ENCODE measurements at places on chromosomes 2 and 18. TPM values are rescaled to one million over a fixed set of nuclear protein-coding genes. Genes with fewer than 3 reads are reported as not detected.

OTOS gene
- not detected for total RNA-seq

NTSR2 gene
- total RNA-seq = not detected

ADRA2B gene
- 3.5 TPM for total RNA-seq

EGR4 gene
- not detected for total RNA-seq

MAP3K2 gene
- 107 TPM for total RNA-seq

GRCh38 chr18:44541159-44541558 lies 139.5 kb upstream of the SETBP1 start:
- no peak for DNase-seq
- H3K27me3 ChIP-seq = no peaks in the 10 kb centered on the region
- no peaks in the 10 kb centered on the region for H3K36me3 ChIP-seq
- H3K4me3 ChIP-seq = no peak overlapping the region
- peaks cover 30% of the 10 kb centered on the region for H3K4me1 ChIP-seq
- H3K27ac ChIP-seq = no peak overlapping the region

- no peak overlapping the region for H3K4me3 ChIP-seq
- H3K36me3 ChIP-seq = no peaks in the 10 kb centered on the region
- H3K27ac ChIP-seq = no peak overlapping the region
- H3K27me3 ChIP-seq = no peaks in the 10 kb centered on the region
- no peaks in the 10 kb centered on the region for H3K4me1 ChIP-seq
- no peak for DNase-seq
Observed at GRCh38 chr2:234415706-234416105, 81.2 kb downstream of the ARL4C start.

DNA sequence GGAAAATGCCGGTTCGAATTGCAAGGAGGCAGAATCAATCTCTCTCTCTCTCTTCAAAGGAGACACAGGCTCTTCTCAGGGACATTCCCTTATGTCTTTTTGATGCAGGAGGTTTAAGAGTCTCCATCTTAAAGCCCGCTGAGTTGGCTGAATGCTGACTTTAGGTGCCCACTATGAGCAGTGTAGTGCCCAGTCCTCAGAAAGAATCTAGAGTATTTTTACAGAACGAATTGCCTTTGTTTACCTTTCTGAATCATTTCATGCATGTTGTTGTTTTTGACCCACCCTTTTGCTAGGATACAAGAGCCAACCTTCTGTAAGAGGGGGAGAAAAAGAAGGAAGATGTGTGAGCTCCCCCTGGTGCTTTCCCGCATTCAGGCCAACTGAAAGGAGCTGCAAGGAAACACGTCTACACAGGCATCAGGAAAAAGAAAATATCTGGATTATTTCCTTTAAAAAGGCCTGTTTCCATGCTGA lies 193.5 kb upstream of the TCF4 start:
- no peak overlapping the region for H3K4me3 ChIP-seq
- no peak overlapping the region for H3K27ac ChIP-seq
- H3K36me3 ChIP-seq = no peaks in the 10 kb centered on the region
- DNase-seq = no peak
- no peaks in the 10 kb centered on the region for H3K4me1 ChIP-seq
- no peaks in the 10 kb centered on the region for H3K27me3 ChIP-seq

DNA sequence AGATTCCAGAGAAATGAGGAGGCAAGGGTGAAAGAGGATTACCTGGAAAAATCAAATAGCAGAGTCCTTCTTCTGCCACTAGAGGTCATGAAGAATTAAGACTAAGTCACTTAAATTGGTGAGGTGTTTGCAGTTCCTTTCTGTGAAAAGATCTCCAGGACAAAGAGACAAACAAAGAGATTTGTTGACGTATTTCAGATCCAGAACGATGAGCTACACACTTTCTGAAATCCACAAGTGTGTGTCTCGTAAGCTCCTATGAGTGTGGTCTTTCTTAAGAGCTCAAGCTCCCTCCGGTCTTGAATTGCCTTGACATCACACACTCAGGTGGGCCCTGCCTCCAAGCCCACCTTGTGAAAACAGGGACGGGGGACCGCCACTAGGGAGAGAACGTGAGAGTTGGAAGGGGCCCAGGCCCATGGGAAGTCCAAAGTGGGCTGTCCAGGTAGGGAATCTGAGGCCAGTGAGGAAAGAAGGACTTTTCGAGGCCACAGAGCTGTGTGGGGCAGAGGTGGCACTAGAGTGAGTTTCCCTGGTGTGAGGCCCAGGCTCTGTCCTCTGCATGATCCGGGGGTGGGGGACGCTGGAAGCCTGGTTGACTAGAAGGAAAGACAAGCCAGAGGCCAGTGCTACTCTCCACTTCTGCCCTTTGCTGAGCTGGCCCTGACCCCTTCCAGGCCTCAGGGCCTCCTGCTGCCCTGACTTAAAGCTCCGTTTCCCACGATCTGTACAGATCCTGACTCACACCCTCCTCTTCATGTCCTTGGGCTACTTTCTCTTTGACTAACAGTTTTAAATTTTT lies 168.1 kb upstream of the NCK2 start:
- H3K4me1 ChIP-seq = peaks cover 17% of the 10 kb centered on the region
- H3K27me3 ChIP-seq = no peaks in the 10 kb centered on the region
- H3K27ac ChIP-seq = no peak overlapping the region
- no peak for DNase-seq
- no peak overlapping the region for H3K4me3 ChIP-seq

DNA sequence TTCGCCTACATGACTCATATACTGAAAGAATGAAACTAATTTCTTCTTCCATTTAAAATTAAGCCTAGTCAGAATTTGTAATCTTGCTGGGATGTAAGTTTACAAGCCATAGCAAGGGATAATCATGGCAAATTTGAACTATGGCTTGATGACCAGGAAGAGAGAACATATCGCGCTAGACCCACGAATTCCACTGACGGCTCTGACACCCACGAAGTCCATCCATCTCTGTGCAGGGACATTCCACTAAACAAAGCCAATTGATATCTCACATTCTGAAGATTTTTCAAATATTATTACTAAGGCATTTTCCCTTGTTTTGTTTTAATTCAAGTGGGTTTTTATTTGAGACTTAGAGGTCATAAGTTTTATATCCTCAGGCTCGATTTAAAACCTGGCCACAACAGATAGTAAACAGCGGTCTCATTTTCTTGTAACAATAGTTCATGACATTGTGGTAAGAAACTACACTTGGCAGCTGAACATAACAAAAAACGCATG lies 113.0 kb downstream of the QPCT start:
- no peak overlapping the region for H3K4me3 ChIP-seq
- H3K36me3 ChIP-seq = no peaks in the 10 kb centered on the region
- no peak overlapping the region for H3K27ac ChIP-seq
- no peaks in the 10 kb centered on the region for H3K27me3 ChIP-seq

DNA sequence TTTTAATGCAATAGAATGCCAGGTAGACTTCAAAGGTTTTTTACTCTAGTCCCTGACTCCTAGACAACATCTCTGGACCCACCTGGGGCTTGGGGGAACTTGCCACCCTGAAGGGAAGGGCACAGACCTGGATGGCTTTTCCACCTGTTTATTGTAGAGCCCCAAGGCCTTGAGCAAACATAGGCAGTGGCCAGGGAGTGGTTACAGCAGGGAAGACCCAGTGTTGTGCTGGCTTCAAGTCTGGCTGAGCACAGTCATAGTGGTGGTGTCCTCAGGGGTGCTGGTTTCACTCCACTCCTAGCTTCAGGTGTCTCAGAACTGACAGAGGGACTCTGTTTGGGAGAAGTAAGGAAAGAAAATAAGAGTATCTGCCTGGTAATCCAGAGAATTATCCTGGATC lies 5.5 kb upstream of the SRD5A2 start:
- no peaks in the 10 kb centered on the region for H3K4me1 ChIP-seq
- DNase-seq = no peak
- no peak overlapping the region for H3K27ac ChIP-seq
- no peaks in the 10 kb centered on the region for H3K36me3 ChIP-seq

GRCh38 chr2:172447811-172448493 lies 20.6 kb downstream of the ITGA6 start:
- no peaks in the 10 kb centered on the region for H3K36me3 ChIP-seq
- H3K4me1 ChIP-seq = no peaks in the 10 kb centered on the region
- no peak overlapping the region for H3K27ac ChIP-seq
- no peaks in the 10 kb centered on the region for H3K27me3 ChIP-seq
- no peak overlapping the region for H3K4me3 ChIP-seq

DNA sequence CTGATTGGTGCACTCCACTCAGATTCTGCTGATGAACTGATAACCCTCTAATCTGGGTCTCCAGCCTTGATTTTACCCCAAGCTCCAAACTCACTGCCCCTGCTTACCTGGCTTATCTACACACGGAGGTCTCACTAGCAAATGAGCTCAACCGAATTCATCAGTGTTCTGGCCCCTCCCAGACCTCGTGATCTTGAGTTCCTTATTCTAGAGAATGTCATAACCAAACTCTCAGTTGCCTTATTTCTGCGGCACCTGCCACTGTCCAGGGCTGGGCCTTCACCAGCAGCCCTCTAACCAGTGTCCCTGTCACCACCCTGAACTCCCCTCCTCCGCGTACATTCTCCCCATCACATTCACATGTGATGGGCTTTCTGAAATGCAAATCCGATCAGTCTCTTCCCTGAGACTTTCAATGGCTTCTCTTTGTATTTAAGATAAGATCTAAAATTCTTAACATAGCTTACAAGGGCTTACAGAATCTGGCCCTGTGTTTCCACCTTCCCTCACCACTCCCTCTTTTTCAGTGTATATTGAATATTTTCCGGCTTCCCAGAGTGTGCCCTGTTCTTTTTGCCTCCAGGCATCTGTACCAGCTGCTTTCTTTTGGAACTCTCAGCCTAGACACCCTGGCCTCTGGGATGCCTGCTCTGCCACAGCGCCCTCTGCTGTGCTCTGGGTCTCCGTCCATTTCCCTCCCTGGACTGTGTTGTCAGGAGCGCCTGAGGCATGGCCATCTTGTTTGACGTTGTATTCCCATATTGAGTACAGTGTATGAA lies 31.1 kb downstream of the NAB1 start:
- H3K27ac ChIP-seq = no peak overlapping the region
- H3K36me3 ChIP-seq = peaks cover 2% of the 10 kb centered on the region
- H3K4me1 ChIP-seq = peaks cover 38% of the 10 kb centered on the region
- H3K27me3 ChIP-seq = no peaks in the 10 kb centered on the region
- H3K4me3 ChIP-seq = no peak overlapping the region

DNA sequence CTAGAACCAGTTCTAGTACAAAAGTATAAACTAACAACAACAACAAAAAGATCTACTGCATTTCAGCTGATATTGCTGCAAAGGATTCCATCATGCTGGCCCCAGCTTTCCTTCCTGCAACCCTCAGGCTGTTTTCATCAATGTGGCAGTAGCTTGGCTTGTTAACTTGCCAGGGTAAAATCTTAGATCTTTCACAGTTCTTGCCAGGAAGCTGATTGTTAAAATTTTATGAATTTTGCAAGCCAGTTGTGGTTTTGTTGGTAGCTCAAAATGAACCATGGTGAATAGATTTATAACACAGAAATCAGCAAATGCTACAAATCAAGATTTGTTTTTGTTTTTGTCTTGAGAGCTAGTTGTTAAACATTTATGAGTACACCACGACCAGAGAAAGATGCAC lies 19.3 kb downstream of the CCDC178 start:
- H3K27me3 ChIP-seq = no peaks in the 10 kb centered on the region
- H3K4me1 ChIP-seq = no peaks in the 10 kb centered on the region
- no peaks in the 10 kb centered on the region for H3K36me3 ChIP-seq
- H3K4me3 ChIP-seq = no peak overlapping the region

DNA sequence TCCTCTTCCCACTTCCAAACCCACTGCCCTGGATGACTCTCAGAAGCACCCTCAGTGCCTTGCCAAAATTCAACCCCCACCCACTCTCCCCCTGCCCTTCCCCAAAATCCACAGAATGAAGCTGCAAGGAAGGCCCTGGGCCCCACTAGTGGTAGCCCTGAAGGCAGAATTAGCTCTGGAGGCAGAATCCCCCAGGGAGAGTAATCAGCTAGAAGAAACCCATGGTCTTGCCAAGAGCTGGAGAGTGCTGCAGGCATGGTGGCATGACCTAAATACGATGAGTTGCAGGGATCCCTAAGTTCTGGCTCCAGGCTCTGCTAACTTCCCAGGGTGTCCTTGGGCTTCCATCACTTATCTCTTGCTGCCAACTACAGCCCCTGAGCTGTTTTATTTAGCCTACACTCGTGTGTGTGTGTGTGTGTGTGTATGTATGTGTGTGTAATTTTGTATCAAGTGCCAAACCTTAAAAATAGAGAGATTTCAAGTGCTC lies 7.9 kb downstream of the GAD1 start:
- no peak for DNase-seq
- no peak overlapping the region for H3K4me3 ChIP-seq
- no peak overlapping the region for H3K27ac ChIP-seq
- H3K27me3 ChIP-seq = peaks cover 9% of the 10 kb centered on the region
- peaks cover 41% of the 10 kb centered on the region for H3K4me1 ChIP-seq

DNA sequence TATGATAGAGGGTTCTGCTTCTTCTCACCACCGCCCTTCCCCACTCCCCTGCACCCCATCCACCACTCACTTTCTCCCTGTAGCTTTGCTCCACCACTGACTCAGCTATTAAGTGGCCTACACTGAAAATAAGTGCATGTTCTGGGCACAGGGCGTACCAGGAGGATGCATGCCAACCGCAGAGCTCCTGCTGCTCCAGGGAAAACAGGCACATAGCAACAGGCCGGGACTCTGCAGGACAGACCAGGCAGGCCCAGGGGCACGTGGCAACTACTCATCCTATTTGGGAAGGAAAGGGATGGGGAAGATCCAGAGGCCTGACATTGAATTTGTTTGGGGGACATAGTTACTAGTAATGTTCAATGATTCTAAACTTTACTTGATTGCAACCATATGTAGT lies 28.4 kb downstream of the ARL4C start:
- H3K4me1 ChIP-seq = no peaks in the 10 kb centered on the region
- no peak overlapping the region for H3K27ac ChIP-seq
- H3K27me3 ChIP-seq = no peaks in the 10 kb centered on the region
- no peak for DNase-seq

DNA sequence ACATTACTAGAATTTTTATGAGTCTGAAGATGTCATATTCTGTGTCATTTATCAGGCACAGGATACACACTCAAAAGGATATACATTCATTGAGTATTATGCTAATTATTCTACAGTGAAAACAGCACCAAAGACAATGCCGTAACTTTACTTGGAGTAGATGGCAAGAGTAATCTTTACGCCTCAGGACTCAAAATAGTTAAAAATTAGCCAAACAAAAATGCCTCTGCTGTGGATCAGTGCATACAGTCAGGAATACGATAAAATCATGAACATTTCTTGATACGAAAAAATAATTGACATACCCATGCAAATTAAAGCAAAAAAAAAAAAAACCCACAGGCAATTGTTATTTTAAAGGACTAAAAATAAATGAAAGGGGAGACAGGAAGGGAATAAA lies 129.7 kb downstream of the NETO1 start:
- no peaks in the 10 kb centered on the region for H3K36me3 ChIP-seq
- no peaks in the 10 kb centered on the region for H3K27me3 ChIP-seq
- H3K27ac ChIP-seq = no peak overlapping the region
- no peaks in the 10 kb centered on the region for H3K4me1 ChIP-seq

DNA sequence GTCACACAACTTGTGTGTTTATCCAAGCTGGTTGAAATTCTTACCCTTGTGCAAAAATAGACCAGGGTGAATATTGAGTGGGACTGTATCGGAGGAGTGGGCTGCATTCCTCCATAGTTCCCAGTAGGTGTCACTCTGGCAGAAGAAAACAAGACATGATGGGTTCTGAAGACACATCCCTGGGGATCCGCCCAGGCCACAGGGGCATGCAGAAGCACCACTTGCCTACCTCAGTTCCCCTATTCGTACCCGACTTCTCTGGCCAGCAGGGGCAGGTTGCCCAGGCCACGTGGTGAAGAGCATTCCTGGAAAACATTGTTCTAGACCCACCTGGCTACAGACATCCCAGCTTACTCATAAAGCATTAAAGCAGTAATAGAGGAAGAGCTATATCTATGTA lies 168.2 kb downstream of the FAM210A start:
- H3K4me1 ChIP-seq = peaks cover 20% of the 10 kb centered on the region
- no peak overlapping the region for H3K4me3 ChIP-seq
- DNase-seq = no peak
- no peaks in the 10 kb centered on the region for H3K36me3 ChIP-seq
- H3K27me3 ChIP-seq = no peaks in the 10 kb centered on the region
- no peak overlapping the region for H3K27ac ChIP-seq
